Central memory CD8-positive, alpha-beta T cell (primary cell): ENCODE measurements at places on chromosomes 7 and 10.

GRCh38 chr7:103705542-103705941 is 259.5 kb upstream of the SLC26A5 start:
- no peak for DNase-seq

GRCh38 chr10:62373995-62374861 is at the start of gene ZNF365:
Gene ZNF365 (plus strand): TSS chr10:62374369. CDS start chr10:62376194, 1,825 bp downstream.
- DNase-seq = peak; percentile 27

DNA sequence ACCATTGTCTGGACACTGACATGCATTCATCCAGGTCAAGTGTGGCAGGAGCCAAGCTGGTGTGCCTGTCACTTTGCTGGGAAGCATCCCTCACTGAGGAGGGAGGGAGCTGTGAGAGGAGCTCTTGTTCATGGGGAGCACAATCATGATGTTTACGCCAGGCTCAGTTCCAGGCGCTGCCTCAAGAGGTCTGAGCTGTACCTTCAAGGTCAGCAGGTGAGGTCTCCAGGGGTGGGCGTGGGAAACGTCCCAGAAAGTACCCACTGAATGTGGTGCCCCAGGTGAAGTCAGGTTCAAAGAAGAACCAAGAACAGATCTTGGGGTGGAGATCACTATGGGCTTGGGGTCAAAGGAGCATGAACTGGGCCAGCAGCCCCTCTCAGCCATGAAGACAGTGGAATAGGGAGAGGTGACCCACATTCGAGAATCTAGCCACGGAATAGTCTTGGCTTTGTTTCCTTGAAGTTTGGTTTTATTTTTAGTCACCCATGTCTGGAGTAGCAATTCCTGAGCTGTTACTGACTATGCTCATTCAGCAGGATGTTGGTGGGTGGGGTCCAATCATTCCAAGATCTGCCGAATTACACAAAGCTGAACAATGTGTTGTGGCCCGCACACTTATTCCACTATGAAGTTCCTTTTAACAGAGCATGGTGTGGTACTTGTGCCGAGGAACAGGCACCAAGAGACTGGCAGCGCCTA is 29.3 kb downstream of the NPS start:
- DNase-seq = no peak

DNA sequence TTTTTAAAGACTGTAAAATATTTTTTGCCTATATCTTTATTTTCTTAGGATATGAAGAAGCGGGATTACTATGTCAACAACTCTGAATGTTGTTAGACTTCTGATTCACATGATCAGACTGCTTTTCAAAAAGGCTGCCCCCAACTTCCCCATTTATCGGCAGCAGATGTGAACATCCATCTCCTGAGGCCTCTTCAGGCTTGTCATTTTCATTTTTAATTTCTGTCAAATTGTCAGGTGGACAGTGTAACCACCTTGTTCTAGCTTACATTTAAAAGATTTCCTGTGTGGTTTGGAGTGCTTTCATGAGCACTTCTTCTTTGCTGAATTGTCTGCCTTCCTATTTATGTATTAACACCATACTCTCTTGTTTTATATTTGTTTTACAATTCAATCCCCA is 78.8 kb upstream of the GSDME start:
- no peak for DNase-seq

DNA sequence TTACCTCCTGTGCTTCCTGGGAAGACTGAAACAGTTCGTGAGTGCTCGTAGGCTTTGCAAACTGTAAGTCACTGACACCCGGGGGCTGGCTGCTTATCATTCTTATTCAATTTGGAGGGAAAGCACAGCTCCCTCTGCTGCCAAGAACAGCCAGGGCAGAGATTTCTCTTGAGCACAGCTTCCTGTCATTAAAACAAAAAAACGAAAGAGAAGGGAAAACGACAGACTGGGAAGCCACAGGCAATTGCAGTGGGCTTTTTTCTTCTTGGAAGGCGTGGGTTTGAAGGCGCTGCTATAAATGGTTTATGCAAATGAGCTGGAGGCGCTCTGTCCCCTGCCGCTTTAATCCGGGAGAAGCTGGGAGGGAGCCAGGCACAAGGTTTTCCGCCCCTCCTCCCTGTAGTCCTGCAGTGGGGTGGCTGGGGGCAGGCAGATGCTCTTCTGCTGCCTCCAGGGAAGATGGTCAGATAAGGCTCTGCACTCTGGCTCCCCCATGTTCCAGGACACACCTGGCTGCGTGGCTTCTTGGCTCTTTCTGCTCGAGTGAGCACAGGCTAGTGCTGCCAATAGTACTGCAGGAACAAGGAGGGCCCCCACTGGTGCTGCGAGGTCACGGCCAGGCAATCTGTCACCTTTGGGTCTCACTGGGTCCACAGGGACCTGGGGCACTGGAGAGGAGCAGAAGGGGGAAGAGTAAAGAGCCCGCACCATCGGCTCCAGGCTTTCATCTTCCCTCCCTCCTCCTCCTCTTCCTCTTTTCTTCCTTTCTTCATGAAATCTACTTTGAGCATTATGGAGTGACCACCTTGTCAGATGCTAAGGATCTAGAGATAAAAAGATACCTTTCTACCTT is 49.5 kb downstream of the NEURL1 start:
- no peak for DNase-seq

DNA sequence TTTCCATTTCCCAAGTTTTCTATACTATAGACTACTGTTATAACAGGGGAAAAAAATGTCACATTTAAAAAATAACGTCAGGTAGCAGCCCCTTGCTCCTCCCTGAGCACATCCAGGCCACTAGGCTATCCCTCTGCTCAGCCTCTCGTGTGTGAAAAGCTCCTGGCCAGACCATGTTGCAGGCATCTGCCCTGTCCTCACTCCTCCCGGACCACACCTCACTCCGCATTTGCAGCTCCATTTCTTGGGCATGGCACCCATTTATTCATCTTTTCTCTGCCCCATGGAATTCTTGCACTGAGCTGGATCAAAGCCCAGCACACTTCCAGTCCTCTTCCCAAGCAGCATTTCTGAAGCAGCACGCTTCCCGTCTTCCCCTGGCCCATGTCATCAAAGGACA is 1.4 kb upstream of the GDF2 start:
- DNase-seq = no peak

DNA sequence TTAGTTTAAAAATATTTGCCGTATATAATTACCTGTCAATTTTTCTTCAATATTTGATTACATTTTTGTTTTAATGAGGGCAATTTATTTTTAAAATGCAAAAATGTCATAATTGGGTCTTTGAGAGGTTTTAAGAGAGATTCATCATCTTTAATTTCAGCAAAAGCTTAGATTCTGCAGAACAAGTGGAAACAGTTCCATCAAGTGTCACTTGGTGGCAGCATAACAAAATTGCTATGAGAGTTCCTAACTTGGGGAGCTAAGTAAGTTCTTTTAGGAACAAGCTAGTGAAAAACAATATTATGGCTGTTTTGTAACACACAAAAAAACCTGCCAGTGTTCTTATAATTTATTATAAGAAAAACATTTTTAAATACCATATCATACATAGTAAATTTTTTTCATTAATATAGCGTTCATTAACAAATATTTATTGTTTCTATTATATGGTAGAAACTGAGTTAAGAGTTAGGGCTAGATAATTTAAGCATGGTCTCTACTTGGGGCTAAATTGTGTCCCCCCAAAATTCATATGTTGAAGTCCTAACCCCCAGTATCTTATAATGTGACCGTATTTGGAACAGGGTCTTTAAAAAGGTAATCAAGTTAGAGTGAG is 155.2 kb downstream of the MAGI2 start:
- no peak for DNase-seq

DNA sequence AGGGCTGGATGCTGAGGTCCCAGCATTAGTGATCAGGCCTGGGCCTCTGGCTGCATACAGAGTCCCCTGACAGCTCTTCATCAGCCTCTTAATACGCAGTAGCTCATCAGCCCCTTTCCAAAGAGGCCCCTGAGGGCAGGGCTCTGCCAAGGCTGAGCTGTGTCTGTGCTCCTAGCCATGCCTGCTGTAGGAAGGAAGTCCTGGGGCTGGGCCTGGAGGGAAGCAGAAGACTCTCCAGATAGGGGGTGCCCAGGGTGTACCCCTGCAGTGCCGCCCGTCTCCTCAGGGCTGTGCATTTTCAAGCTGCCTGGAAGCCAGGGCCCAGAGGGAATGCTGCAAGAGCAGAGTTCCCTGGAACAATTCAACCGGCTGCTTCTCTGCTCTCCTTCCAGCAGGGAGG is 7.3 kb upstream of the RET start:
- DNase-seq = no peak

- DNase-seq = no peak
Measured at GRCh38 chr7:48637382-48637781, 287.0 kb upstream of the CDC14C start.

- no peak for DNase-seq
Measured at GRCh38 chr10:119680650-119681081, 29.5 kb downstream of the BAG3 start.

- no peak for DNase-seq
Measured at GRCh38 chr7:111413739-111414138, 148.6 kb downstream of the IMMP2L start.

DNA sequence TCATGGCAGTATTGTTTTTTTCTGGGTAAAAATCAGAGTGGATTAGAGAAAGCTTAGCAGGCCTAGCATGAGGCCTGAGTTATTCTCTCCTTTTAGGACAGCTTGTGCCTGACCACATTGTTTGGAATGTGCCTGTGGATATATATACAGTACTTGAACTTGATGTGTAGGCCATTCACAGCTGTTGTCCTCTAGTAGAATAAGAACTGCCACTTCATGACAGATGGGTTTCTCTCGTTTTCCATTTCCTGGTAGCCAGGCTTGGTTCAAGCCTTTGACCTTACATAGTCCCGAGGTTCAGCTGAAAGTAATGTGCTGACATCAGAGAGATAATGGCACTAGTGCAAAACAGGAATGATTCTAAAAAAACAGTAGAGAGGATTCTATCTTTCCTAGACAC is 473.9 kb downstream of the AUTS2 start:
- DNase-seq = no peak

- no peak for DNase-seq
Measured at GRCh38 chr10:21677551-21677950, 143.5 kb downstream of the MLLT10 start.

DNA sequence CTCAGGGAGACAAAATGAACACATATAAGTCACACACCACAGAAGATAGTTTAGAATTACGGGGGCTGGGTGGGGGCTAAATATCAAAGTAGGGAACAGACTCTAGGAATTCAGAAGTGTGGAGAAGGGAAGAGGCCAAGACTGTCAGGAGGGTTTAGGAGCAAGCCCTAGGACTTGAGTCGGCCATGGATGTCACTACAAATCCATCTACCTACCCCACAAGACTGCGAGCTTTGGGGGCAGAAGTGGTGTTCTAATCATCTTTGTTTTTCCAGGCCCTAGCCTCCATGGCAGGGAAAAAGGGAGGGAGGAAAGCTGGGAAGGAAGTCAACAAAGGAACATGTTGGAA is 5.8 kb upstream of the ARHGAP19 start:
- DNase-seq = no peak
